ENCODE measurements at places on chromosomes 1 and 21.

DNA sequence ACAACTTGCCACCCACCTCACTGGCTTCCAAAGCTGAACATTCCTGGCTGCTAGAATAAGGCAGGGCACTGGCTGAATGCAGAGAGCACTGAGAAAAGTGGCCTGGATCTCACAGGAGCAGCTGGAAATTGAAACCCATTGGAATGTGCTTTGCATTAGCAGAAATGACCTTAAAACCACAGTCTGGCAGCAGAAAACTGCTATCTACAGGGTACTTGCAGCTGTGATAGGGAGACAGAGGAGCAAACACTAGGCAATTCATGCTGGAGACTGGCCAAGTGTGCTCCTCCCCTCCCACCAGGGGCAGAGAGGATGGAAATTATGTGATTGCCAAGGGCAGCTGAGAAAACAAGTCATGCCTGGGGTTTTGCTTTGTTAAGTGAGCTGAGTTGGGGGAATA, 47.2 kb downstream of the HSD3B1 start:
- peak; percentile 76 for DNase-seq

GRCh38 chr1:181768930-181769280, 285.6 kb downstream of the CACNA1E start:
- DNase-seq, result no peak

DNA sequence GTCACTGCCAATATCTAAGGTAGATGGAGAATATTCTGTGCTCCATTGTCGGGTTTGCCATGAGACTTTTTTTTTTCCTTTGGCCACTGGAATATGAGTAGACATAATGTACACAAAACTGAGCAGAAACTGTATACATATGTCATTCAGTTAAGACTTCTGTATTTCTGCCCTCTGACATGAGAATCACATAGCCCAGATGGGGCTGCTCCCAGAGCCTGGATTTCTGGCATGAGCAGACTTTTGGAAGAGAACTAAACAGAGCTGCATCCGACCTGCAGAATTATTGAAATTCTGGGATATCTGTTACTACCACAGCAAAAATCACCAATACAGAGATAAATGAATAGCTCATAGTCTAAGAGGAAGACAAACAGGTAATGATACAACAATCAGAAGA, 62.3 kb downstream of the DAB1 start:
- DNase-seq, result no peak

DNA sequence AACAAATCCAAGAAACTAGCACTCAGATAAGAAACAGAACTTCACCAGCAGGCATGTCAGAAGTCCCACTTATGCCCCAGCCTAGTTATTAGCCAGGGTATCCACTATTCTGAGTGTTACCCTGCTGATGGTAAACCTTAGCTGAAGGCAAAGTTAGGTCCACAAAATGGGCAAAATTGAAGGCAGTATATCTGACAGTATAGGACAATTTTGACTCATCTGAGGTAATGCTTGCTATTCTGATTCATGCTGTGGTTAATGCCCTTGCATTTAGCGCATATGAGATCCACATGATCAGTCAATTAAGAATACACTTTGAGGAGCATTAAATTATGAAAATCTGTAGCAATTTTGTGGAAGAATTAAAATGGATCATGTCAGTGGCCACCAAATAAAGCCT, 15.1 kb downstream of the IFI44 start:
- no peak for DNase-seq

DNA sequence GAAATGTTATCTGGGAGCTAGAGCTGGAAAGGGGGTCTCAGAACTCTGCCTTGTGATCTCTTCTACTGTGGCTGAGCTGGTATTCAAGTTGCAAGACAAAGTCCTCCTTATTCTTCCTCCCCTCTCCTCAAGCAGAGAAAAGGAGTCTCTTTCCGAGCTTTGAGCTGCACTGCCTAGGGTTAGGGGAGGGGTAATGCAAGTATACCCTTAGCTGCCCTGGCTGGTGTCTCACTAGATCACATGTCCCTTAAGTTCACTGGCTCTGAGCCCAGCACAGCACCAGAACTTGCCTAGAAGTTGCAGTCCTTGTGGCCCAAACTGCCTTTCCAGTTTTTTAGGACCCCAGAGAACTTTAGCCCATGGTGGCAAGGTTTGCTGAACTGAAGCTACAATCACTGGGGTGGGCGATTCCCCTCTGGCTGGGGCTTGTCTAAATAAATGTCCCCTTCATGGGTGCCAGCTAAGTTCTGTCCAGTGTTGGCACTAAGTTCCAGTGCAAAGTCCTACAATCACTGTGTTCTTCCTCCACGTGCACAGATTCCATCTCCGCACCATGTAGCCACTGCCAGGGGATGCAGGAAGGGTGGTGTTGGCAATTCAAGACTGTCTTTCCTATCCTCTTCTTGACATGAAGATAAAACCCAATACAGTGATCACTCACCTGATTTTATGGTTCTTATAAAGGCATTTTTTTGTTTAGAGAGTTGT, 22.7 kb upstream of the CHIA start:
- DNase-seq, result no peak

DNA sequence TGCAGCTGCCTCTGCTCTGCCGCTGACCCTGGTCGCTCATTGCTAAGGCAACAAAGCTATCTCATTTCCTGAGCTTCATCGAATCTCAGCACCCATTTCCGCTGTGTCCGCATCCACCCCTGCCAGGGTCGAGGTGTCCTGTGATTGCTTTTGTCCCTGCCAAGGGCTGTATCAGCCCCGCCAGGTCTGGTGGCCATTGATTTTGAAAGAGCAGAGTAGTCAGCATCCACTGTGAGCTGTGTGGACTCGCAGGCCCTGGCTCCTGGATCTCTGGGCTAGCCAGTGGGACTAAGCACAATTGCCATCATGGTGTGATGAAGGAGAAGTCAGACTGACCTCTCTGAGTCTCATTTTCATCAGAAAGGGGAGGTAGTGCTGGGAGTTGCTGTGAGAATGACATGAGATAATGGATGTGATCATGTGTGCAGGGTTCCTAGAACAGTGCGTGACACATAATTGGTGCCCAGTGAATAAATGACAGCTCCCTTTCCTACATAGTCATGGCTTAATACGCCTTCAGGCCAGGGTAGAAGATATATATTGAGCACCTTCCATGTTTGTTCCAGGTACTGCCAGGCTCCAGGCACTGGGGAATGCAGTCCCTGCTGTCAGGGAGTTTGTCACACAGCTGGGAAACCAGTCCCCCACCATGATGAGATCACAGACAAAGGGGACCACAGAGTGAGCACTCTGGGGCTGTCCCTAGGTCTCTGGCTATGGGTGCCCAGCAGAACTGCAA, 32.1 kb downstream of the NAV1 start:
- no peak for DNase-seq

DNA sequence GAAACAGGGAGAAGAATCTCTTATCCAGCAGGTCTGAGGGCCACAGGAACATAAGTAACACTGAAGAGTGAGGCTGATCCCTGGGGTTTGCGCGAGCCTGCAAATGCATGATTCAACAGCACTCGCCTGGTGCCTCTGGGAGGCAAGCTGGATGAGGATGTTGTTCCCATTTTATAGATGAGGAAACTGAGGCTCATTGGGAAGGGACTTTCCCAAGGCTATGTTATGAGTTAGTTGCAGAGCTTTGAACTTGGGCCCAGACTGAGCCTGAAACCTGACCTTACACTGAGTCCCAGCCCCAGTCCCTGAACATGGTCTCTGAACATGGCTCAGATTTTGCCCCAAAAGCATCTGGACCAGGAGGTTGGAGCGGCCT, 27.7 kb upstream of the POU3F1 start:
- DNase-seq, result no peak

DNA sequence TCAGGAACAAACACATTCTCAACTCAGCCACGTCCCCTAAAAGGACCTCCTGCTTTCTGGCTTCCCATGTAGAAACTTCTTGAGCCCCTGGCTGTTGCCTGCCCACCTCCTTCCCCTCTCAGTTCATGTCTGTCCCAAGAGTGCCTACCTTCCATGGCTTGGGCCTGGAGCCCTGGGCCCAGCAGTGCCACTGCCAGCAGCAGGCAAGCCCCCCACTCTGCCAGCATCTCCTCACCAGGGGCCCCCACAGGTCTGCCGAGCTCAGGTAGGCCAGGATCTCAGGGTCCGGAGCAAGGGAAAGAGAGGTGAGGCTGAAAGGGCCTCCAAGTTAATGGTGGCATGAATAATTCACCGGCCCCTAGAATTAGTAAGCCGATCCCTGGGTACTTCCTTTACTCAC, at the start of gene CDCP2:
Gene CDCP2, minus strand, starts transcription at position 305 of the 400 bp plus-strand sequence. Its CDS starts 78 bp downstream, at position 227.
- no peak for DNase-seq

GRCh38 chr21:36386031-36386642, 945 bp downstream of the CHAF1B start:
- no peak for DNase-seq

- peak; percentile 44 for DNase-seq
These were observed 235.2 kb downstream of the SDCCAG8 start for GRCh38 chr1:243490748-243491686.

GRCh38 chr1:194067772-194068171, 881.4 kb upstream of the B3GALT2 start:
- DNase-seq, result peak; percentile 18

All from fibroblast of skin of scalp (primary cell).